Stimulated activated CD4-positive, alpha-beta T cell treated with anti-CD3 and anti-CD28 coated beads, Interleukin-15, amount 100 ng/mL, for 1 hour (primary cell): ENCODE measurements at places on chromosomes 12 and 14.

GRCh38 chr12:55996201-55996714 lies 818 bp upstream of the SUOX start:
- no peak for DNase-seq

DNA sequence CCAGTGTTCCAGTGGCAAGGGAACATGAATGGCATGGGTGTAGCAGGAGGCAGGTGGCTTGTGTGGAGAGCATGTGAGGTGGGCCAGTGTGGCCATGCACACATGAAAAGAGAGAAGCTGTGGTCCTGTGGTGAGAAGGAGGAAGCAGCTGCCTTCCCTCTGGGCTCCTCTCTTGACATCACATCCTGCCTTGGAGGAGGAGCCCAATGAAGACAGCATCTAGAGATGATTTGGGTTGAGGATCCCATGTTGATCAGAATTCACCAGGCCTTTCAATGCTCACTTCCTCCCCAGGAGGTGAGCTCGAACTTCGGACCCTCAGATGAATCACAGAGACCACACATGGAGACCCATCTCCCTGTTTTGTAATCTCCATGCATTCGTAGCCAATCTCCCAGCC lies 82.6 kb downstream of the LRRC74A start:
- DNase-seq = no peak

DNA sequence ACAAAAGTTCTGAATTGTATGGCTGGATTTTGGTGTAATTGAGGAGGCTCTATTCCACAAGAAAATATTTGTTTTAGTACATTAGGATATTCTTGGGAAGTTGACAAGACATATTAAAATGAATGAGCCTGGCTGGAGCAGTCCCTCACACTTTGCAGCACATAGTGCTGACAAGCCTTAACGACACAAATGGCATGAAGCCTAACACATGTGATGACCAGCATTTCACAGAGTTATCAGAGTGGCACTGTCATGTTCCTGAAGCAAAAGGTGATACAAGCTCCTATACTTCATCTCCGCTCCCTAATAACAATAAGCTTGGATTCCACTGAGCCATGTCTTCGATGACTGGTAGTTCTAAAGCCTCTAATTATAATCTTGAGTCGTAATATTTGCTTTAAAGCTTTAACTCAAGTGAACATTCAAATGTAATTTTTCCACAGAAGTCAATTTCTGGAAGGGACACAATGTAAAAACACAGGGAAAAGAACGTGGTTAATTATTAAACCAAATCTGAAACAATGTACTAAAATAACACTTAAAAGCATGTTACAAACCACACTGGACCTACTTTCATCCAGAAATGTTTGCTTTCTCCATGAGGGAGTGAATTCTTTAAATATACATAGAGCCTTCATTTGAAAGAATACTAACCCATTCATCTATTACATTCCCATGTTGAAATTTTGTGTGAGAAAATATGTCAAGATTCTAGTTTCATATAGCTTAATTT lies 49.6 kb downstream of the GRIP1 start:
- no peak for DNase-seq

DNA sequence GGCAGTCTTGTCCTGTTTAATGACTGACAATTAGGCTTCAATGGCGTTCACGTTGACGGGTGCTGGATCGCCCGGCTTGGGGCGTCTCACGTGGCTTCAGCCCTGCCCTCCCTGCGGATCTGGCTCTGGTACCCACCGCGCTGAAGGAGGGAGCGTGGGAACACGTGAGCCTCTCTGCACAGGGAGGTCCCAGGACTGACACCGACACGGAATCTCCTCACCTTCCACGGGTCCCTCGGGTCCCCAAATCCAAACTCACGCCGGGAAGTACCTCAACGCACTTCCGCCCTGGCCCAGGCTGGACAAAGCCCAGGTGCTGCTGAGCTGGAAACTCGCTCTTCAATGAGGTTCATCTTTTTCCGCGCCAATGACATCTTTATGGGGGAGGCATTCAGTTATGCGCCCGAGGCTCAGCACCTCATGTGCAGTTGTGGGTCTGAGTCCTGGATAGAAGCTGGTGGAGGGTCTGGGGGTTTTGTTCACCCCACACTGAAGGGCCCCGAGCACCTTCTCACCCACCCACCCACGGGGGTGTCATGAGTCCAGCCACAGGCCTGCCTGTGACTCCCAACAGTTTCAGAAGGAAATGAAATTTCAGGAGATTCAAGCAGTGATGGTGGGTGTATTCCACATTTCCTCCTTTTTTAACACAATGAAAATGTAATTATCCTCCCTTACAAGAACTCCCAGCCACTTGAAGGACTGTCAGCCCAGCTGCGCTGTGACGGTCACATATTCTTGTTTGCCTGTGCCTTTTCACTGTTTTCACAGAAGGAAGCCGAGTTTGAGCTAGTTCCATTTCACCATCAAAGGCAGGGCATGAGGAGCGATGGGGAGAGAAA lies 251.7 kb upstream of the SFSWAP start:
- no peak for DNase-seq

DNA sequence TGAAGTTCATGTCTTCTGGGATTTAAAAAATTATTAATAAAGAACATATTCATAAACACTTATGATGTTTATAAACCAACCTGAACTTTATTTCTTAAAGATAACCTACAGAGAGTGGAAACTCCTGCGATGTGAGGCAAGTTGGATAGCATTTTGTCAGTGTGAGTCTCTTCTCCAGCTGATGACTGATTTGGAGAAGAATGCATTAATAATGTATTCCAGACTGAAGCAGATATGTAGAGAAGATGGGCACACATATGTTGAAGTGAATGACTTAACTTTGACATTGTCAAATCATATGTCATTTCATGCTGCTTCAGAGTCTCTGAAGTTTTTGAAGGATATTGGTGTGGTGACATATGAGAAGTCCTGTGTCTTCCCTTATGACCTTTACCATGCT lies 7.3 kb downstream of the HELB start:
- DNase-seq = no peak

DNA sequence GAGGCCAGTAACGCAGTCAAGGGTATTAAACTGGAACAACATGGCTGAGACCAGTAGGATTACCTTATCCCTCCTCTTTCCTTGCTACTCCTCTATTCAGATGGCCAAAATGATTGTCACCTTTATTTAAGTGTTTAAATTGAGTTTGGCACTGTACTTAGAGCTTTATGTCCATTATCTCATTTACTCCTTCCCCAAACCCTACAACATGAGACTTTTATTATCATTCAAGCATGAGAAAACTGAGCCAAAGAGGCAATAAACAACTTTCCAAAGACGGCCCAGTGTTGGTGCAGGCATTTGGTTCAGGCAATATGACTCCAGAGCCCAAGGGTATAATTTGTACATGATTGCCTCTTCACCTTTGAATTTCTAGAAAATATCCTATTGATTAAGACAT lies 370.9 kb upstream of the KITLG start:
- DNase-seq = no peak

DNA sequence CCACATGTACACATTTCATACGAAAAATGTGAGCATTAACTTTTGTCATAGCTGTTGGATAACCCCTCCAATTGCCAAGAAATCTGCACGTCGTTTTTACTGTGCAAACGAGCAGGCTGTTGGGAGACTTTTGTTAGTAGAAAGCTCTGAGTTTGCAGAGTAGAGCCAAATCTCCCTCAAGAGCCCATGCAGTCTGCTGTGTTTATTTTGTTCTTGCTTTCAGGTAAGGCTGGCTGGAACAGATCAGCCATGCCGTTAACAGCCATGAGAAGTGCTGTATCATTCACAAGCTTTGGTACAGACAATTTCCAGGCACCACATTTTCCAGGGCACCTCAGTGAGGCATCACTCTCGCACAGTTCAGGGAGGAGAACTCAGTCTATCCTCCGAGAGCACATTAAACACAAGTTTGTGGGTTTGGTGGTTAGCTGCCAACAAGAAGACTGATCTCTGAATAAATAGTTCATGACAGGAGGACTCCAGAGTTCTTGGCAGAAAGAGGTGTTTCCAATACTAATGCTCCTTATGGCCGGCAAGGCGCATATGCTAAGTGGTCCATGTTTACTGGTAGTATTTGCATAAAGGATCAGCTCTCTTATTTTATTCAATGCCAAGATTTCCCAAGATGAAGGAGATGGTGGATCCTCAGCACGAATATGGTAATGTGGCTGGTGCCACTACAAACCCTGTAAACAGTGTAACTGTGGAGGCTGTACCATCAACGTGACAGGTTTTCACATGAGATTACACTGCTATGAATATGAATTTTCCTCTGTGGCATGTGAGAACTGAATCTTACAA lies 30.3 kb upstream of the PELI2 start:
- no peak for DNase-seq

GRCh38 chr12:52221070-52221781 lies 11.8 kb upstream of the KRT7 start:
- no peak for DNase-seq

DNA sequence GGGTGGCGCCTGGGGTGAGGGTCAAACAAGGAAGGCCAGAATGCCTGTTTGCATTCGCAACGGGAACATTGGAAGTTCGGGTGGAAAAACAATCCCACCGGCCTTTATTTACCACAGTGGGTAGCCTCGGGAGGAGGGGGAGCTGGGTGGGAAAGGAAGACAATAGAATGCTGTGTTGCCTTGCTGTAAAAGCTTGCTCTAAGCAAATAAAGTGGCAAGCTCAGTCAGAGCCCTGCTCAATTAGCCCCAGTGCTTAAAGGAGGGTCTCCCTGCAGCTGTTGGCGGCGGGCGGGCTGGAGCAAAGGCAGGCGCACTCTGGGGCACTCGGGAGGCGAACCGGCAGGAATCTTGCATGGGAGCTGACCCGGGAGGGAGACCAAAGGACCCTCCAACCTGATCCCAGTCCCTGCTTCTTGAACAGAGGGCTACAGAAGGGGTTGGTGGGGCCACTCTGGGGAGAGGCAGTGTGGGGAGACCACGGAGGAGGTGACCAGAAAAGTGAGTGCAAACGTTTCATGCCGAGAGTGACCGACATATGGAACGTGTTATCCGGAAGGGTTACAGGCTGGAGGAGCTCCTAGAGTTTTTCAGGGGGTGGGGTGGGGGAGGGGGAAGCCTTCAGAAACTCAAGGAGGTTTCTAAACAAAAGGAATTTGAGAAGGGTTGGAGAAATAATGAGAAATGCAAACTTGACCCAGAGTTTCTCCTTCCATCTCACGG lies 48.5 kb downstream of the NTF3 start:
- DNase-seq = no peak

GRCh38 chr14:74491956-74492775 lies 939 bp downstream of the NPC2 start:
- DNase-seq = no peak

- DNase-seq = no peak
Observed at GRCh38 chr12:91935296-91935695, 210.3 kb downstream of the BTG1 start.
